NCI-H510A (cell line): ENCODE measurements at places on chromosomes 7 and 10.

- no peak for DNase-seq
Measured at GRCh38 chr7:19109000-19109946, 8.2 kb downstream of the TWIST1 start.

- no peak for DNase-seq
Measured at GRCh38 chr7:139384611-139385010, 24.9 kb downstream of the LUC7L2 start.

DNA sequence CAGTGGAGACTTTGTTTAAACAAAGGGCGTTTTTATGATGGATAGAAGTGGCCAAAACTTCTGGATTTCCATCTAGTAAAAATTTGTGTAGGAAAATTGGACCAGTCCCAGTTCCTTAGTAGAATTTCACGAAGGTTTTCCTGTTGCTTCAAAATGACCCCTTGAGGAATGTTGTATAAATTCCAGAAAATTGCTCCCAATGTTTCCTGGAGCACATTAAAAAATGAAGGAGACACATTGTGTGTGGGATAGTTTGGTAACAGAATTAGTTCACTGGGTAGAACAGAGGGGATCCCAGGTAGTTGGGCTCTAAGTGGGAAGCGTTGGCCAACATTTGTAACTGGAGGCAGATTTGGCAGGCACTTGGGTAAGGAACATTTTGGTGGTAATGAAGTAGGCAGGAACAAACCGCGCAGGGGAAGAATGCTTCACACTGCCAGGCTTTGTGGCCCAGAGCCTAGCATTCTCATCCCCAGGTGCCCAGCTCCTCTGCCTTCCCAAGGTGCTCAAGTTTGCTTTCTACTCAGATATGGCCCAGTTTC lies 758.6 kb downstream of the AUTS2 start:
- no peak for DNase-seq

- DNase-seq: no peak
Measured at GRCh38 chr10:70174058-70174741, 3.9 kb upstream of the SAR1A start.

DNA sequence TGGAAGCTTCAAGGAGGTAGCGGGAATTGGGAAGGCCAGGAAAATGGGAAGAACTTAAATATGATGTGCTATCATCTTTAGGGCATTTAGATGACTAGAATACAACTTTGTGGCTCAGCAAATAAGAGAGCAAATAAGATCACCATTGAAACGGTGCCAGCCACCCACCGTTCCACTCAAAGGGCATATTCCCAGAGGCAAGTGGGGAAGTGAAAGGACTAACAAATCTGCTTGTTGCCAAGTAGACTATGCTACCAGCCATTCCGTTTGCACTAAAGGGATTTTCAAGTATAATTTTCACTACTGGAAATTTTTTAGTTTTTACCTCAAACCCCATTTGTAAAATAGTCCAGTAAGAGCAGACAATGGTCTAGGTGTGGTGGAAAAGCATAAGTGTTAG lies 4.0 kb upstream of the PPP1R3C start:
- no peak for DNase-seq
